Foreskin melanocyte (primary cell): ENCODE measurements at places on chromosomes 2 and 18.

- no peak for DNase-seq
Observed at GRCh38 chr2:227472265-227473121, 537 bp downstream of the AGFG1 start.

GRCh38 chr2:28545590-28546200 lies 49.8 kb downstream of the PLB1 start:
- no peak for DNase-seq

DNA sequence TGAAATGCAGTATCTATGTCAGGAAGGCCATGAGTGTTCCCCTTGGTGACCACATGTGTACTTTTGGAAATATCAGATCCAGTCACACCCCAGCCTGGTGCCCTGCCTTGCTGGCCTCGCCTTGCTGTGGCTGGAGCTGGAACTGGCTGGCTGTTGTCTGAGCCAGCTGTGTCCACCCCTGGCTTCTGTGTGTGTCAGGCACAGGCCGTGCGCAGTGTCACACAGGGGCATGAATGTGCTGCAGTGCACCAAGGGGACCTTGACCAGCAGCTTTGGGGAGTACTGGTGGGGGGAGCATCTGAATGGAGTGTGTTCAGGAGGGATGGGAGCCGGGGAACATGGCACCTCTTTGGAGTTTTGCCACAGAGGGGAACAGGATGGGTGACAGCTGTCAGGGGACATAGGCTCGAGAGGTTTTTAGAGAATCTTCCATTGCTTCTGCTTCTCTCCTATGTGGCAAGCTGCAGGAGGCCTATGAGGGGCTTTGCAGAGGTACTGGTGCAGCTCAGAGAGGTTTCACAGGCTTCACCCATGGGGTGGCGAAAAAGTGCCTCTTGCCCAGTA lies 44.7 kb upstream of the FAHD2A start:
- no peak for DNase-seq

DNA sequence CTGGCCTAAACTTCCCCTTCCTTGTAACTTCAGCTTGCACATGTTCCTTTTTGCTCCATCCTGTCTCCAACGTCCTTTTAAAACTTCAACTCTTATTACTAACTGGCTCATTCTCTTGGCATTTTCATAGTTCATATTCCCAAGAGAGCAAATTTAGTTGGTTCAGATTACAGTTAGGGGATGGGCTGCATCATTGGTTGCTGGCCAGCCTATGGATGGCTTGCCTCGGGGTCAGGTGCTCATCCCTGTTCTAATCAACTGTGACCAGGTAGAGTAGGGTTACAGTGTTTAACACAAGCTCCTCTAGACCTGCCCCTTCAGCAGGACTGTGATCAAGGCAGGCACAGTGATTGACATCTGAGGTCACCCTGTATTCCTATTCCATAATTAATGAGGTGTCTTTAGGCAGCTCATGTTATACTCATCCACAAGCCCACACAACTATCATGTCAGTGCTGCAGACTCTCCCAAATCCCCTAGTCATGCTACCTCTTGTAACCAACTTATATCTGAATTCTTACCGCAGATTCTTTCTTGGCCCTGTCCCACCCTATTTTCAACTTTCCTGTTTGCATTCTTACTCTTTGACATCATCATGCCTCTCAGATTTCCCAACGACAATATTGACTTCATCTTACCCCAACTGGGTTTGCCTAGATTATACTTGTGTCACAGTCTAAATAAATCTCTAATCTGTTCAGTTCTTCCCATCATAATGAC lies 293.3 kb downstream of the MTX2 start:
- DNase-seq = no peak

DNA sequence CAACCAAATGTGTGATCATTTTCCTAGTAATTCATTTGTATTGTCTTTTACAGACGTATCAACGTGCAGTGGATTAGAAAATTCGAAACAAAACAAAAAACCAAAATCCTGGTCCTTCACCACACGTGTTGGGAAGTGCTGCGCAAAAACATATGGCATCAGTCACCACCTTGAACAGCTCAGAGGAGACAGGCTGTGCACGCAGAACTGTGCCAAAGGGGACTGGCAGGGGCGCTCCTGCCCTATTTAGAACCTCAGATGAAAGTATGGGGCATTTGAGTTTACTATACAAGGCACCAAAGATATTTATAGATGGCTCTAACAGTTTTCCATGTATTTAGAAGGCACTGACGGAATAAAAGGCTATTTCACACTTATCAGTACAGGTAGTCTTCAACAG lies 42.3 kb downstream of the NOL10 start:
- no peak for DNase-seq

GRCh38 chr2:134178138-134178877 lies 75.6 kb upstream of the MGAT5 start:
- no peak for DNase-seq

DNA sequence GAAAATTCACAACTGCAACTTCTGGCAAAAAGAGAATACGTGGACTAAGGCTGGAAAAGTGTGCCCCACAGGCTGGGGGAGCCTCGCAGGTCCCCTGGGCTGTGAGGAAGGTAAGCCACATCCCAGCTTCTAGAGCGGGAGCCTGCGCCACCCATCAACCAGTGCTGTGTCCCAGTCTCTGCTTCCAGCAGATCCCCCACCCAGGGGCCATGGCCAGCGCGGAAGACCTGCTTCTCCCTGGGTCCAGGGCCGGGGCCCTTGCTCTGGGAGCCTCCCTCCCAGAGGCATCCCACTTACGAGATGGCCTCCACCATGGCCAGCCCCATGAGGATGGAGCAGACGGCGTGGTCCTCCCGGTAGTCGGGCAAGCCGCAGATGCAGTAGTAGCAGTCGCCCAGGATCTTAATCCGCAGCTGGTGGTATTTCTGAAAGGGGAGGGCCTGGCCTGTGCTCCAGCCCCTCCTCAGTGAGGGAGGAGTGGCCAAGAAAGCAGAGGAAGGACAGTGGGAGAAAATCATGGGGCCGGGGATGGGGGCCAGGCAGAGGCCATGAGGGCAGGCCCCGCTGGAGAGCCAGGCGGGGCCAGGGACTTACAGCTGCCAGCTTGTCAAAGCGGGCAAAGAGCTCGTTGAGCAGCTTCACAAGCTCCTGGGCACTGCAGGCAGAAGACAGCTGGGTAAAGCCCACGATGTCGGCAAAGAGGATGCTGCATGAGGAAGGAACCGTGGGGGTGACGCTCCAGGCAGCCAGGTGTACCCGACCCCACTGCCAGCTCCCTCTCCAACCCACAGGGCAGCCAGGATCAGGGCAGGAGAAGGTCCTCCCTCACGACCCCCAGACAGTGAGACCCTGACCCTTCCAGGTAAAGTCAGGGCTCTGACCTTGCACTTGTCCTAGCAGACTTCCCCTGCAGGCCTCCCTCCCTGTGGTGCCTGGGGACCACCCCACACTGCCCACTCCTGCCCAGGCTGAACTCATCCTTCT lies 48.0 kb downstream of the CENPO start:
- no peak for DNase-seq

- DNase-seq = no peak
Observed at GRCh38 chr2:173978447-173978846, 13.3 kb upstream of the SP3 start.

DNA sequence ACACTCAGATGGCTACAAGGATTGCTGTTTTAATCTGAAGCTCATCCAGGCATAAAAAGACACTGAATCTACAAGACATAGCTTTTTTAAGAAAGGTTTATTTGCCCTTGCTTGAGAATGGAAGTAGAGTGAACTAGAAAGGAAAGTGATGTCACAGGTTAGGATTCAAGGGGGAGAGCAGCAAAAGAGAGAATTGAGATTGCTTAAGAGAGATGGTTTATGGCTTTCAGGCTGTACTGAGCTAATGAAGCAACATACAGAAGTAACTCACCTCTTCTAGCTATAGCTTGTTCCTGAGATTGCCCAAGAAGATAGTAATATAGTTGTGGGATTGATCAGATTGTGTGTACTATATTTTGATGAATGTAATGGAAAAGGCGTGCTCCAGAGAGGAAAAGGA lies 26.1 kb upstream of the ACVR2A start:
- no peak for DNase-seq

DNA sequence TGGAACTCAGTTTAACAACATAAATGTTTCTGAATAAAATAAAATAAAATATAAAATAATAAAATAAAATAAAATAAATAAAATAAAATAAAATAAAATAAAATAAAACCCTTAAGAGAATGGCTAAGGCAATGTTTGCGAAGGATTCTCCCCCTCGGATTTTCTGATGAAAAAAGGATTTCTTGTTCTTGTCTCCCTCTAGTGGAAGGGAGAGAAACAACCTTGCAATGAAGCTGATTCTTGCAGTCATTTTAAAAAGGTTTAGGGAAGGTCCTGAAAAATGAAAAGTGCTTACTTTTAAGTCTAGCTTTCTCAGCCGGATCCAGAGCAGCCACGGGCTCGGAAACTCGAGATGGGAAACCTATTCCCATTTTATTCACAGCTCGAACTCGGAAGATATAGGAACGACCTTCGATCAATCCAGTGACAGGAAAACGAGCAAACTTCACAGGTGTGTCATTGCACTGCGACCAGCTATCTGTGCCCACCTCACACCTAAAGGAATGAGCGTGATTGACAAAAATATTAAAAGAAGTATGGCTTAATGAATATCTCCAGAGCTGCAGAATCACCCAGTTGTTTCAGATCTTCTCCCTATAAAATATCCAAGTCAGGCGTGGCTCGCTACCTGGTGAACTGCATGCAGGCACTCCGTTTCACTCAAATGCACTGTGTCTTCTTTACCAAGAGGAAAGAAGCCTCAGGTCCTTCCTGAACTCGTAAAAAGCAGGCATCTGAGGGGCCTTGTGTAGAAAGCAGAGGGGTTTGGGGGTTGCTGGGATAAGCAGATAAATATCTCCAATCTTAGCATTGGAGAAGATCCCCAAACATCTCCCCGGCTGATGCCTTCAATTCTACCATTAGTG lies 68.1 kb downstream of the MYOM1 start:
- peak; percentile 20 for DNase-seq

DNA sequence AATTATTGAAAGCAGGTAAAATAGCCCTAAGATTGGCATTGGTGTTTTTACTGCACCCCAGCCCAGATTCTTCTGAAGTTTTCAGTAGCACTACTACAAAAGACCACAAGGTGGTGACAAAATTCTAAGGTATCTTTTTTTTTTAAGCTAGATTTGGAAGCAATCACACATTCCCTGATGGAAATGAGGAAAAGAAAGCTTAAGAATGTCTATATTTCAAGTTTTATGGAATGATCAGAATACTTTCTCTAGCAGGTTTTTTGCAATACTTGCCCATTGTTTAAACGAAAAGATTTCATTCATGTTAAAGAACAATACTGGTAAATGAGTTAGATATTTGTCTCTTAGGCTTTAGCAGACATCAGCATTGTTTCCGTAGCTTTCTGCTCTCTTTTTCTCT lies 32.1 kb upstream of the ZNF638 start:
- peak; percentile 20 for DNase-seq

DNA sequence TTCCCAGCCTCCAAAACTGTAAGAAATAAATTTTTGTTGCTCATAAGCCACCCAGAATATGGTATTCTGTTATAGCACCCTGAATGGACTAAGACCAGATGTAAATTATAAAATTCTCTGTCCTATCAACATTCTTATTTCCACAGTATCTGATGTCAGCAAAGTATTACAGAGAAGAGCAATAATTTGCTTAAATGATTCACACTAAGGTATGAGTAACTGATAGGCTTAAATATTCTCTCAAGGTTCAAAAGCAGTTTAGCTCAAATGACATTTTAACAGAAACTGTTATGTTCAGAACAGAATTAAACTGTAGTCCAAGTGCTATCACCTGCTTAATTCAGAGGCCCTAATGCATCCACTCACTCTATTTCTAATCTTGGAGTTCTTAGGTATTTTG lies 12.8 kb downstream of the SESTD1 start:
- DNase-seq = no peak

GRCh38 chr2:20452551-20452950 lies 5.7 kb downstream of the RHOB start:
- peak; percentile 65 for DNase-seq

DNA sequence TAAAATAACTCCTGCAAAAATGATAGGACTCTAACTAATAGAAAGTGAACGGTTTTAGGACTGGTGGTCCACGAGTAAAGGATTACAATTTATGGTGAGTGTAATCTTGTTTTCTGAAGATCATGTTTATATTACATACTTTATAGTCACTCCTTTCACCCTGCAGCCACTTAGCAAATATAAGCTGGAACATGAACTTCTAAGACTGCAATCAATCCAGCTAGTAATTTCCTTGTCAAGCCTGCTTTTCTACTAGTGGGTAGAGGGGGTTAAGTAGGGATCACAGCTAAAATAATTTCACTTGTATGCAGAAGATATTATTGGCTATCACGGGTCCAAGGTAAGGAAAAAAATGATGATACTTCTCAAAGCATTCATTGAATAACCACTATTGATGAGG lies 125.5 kb upstream of the NETO1 start:
- DNase-seq = no peak

- DNase-seq = no peak
Observed at GRCh38 chr18:8328126-8328525, 281.1 kb upstream of the RAB12 start.

DNA sequence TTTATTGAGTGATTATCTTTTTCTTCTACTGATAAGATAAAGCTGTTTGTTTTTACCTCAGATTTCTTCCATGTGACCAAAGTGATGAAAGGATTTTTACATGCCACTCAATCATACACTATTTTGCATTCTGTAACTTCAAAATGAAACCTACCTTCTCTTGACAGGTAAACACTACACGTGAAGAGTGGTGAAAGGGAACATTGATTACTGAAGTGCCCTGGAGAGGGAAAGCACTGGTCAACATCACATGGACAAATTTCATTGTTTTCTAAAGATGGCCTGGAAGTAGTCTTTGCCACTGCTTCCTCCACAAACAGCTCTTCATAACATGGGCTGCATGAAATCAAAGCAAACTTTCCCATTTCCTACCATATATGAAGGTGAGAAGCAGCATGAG lies 120.1 kb downstream of the HIBCH start:
- no peak for DNase-seq
